ENCODE measurements at places on chromosomes 7 and 10. TPM values are rescaled to one million over a fixed set of nuclear protein-coding genes. Genes with fewer than 3 reads are reported as not detected.

GRCh38 chr7:99837649-99838361 is 10.0 kb downstream of the CYP3A43 start:
- no peak for DNase-seq

DNA sequence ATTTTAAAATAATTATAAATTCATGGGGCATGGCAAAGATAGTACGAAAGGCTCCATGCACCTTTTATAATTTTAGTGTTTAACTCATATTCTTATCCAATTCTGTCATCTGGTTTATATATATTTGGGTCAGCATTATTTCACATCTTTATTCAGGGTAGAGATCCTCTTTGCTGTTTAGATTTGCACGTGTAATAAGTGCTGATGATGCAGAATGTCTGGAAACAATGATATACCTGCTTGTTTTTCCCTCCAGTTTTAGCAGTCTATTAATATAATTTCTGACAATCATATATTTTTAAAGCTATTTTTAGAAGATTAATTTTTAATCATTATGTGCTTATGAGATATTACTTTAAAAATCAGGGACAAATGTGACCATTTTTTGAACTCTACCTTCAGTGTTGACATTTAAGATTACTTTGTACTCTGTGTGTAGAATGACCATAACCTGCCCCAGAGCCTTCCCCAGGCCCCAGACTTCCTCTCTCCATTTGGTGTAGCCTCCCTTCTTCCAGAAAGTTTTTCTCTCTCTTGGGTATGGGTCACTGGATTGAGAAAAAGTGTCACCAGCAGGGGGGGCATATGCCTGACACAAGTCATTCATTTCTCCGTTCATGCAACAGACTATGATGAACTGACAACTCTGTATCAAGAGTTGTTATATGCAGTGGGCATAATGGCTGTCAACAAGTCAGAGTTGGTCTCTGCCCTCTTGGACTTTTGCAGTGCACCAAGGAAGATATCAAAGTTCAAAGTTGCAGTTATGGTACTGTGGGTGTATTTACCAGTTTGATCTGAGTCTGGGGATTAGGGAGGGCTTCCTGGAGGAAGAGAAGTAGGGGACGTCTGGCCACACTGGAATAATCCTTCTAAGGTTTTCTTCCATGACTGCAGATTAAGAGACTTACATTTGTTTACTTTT is 192.6 kb upstream of the CCDC6 start:
- DNase-seq: no peak

DNA sequence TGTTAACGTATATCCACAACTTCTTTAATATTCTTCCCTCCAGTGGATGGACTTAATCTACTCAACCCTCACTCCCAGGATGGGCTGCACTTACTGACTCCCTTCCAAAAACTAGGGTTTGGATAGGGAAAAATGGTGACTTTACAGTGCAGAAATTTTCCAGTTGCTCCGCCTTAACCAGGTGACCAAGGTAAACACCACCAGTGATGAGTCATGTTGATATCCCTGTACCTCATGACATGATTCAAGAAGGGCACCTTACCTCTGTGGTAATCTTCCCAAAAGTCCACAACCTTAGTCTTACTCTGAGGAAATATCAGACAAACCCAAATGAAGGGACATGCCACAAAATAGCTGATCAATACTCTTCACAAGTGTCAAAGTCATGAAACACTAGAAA is 3.5 kb upstream of the GSTK1 start:
- DNase-seq: no peak

- DNase-seq: no peak
Observed at GRCh38 chr7:76330673-76331072, 28.1 kb downstream of the YWHAG start.

DNA sequence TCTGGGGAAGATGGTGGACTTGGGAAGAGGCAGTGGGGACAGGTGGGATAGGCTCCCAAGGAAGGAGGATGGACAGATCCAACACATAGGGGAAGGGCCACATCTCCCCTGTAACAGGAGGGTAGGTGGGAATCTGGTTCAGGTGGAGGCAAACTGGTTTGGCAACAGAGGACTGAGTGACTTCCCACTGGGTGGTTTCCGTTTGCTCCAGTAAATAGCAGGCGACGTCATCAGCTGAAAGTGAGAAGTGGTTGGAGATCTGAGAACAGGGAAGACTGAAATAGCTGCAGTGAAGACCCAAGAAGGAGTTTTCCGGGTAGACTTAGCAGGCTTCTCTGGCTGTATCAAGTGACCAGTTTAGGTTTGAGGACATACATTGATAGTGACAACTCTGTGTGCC is 504.4 kb downstream of the GALNT17 start:
- DNase-seq: peak; percentile 49

DNA sequence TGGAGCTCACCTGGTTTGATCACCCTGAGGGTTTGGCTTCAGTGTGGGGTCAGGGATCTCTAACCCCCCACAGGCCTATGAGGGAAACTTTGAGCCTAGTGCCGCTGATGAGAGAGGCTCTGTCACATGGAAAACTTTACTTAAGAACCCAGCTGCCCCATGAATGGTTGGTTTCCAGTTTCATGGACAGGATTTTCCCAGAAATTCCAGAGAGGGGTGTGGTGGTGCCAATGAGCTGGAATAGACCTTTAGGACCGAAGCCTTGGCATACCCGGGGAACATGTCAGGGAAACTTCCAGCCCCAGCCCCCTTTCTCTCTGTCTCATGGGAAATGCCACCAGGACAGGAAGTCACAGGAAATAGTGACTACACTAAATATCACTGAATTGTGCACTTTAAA is 36.9 kb downstream of the AKR1B1 start:
- peak; percentile 7 for DNase-seq

DNA sequence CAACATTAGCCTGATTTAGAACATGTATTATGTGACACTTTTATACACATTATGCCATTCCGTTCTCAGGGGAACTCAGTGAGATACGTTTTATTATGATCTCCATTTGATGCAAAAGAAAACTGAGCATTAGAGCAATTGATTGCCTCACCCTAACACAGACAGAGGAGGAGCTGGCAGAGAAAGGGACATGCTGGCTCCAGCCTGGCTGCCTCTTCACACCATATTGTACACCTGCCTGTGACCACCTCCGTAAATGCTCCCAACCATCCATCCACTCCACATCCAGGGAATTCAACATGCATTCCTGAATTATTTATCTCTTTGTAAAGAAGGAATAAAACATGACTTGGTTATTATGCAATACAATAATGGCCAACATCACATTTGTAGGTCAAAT is 195.0 kb upstream of the STK17A start:
- DNase-seq: no peak

- no peak for DNase-seq
Observed at GRCh38 chr7:127765150-127765549, 113.2 kb downstream of the SND1 start.

GRCh38 chr10:92640107-92640506 is 47.2 kb downstream of the KIF11 start:
- no peak for DNase-seq

GRCh38 chr10:48509974-48510692 is 94.7 kb downstream of the ARHGAP22 start:
- DNase-seq: no peak

GRCh38 chr10:53827261-53827660 is 973.8 kb downstream of the PCDH15 start:
- no peak for DNase-seq

GRCh38 chr7:46163246-46163645 is 242.2 kb upstream of the IGFBP3 start:
- DNase-seq: no peak

DNA sequence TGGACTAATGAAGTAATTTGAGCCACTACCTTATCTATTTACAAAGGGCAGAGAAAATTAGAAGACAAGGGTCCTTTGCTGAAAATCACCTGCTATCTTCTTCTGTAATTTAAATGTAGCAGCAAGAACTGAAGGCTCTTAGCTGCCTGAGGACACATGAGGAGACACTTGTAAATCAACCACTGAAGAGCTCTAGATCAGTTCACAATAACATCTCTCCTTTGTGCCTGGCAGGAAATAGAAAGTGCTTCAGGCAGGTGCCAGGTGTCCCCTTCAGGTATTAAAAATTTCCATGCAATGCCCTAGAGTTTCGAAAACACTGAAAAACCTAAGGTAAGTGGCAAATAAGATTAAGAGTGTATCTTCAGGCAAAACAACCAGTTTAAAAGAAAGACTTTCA is 474.6 kb downstream of the GRM8 start:
- no peak for DNase-seq

DNA sequence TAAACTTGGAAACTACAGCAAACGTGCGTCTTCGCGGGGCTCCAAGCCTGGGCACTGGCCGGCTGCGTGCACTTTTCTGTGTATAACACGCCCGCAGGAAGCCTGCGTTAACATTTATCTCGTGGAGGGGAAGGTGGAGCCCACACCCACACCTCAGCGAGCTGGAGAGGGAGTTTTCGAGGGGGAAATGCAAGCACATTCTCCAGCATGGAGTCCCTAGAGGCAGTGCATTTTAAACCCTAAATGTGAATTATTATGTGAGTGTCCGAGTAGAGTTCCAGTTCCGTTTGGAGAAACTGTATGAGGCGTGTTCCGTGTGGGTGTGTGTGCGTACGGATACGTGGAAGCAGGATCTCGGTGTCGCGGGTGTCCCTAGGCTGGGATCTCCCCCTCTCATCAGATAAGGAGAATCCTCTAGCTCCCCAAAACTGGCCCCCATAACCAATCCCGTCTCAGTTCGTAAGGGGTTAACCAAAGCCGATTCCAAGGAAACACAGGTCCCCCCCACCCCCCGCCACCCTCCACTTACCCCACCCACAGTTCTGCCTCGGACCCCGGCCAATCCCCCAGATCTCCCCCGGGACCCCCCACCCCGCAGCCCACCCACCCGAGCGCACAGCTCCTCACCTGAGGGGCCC is 403 bp downstream of the CDK6 start:
- DNase-seq: peak; percentile 42

DNA sequence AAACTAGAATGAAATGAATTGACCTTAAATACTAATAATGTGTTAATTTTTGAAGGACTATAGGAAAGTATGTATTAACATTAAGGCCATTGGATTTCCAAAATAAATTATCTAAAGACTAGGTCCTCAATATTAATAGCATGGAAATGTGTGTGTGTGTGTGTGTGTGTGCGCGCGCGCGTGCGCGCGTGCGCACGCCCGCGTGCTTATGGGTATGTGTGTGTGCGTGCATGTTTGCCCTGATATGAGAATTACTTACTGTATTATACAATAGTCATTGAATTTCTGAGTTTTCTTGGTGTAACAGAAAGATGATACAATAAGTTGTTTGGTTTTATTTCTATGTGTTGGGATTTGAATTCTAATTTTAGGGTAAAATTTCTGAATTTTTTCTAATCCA is 205.9 kb downstream of the BICC1 start:
- no peak for DNase-seq

DNA sequence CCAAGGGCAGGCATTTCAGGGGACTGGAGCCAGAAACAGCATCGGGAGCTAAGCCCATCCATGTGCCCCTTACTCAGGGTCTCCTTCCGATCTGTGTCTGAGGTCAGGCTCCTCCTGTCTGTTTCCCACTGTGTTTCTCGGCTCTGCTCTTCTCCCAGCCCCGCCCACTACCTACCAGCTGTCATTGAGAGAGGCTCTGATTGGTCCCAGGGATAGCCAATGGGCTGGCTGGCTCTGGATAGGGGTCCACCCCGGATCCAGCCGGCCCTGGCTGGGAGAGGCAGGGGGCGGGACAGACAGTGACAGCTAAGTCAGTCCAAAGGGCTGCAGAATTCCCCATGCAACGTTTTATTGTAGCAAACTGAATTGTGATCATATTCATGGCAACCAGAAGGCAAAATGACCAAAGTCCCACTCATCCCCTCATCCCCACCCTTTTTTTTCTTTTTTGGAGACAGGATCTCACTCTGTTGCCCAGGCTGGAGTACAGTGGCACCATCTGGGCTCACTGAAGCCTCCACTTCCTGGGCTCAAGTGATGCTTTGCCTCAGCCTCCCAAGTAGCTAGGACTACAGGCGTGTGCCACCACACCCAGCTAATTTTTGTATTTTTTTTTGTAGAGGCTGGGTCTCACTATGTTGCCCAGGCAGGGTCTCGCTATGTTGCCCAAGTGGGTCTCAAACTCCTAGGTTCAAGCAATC is 76.3 kb downstream of the CLIP2 start:
- no peak for DNase-seq

DNA sequence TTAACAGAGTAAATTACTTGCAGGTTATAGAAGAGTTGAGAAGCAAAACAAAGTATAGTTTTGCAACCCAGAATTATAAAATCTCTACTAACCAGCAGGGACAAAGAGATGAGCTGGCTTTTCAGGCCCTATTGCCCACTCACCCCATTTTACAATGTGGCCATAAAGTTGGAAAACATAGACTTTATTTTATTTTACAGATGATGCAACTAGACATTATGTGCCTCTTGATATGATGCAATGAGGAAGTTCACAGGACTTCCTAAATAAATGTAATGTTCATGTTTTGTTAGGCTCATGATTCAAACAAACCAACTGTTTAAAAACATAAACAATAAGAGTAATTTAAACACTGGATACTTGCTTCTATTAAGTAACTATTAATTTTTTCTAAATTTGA is 141.1 kb upstream of the WNT16 start:
- no peak for DNase-seq

DNA sequence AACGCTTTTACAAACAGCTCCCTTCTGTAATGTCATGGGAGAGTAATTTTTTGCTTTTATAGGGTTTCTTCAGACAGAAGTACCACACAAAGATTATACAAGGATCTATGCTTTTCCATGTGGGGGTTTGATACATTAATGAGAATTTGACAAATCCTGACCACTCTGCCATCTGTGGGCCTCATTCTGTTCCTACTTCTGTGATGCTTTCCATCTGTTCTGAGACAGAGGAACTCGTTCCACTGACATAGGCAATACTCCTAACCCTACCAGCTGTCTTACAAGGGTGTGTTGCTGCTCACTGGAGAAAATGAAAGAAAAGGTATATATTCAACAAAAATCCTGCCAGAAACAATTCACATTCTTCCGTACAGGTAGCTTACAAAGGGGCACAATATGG is 59.4 kb upstream of the NAMPT start:
- DNase-seq: no peak

GRCh38 chr7:137480401-137480800 is 136.9 kb upstream of the PTN start:
- no peak for DNase-seq

DNA sequence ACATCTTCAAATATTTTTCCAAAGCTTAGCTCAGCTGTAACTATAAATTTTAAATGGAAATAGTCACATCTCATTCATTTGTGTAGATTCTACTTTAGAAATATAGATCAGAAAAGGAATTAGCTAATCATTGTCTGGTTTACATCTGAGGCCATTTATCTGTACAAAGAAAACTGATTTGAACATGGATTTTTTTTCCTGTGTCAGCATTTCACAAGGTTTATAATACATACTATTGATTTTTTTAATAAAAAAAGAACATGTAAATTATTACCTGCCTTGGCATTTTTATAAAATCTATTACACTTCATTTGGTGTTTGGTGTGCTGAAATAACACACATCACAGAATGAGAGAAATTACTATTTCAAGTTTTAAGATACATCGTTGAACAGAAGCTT is 3.5 kb upstream of the GPR37 start:
- no peak for DNase-seq

GRCh38 chr7:116966601-116967000 is 13.3 kb downstream of the ST7 start:
- DNase-seq: no peak

Gene RNF32
- total RNA-seq: 0.68 TPM

Data from foreskin keratinocyte (primary cell).